Frontal cortex (tissue), 4 donors: ENCODE measurements at places on chromosomes 6 and 20. TPM values are rescaled to one million over a fixed set of nuclear protein-coding genes. Genes with fewer than 3 reads are reported as not detected.

Gene ECT2L
- total RNA-seq = 0.82 TPM

Gene IL17F
- not detected for total RNA-seq

Gene ZFP57
- not detected for total RNA-seq

Gene DYNLT2
- 2.0 TPM for total RNA-seq

Gene EBF4
- total RNA-seq = 11.8 TPM

Gene RAET1L
- not detected for total RNA-seq

Gene CCM2L
- 2.9 TPM for total RNA-seq

Gene FANCE
- 14.3 TPM for total RNA-seq

Gene PKIG
- 32.2 TPM for total RNA-seq

Gene MC3R
- total RNA-seq = not detected

Gene IMPG1
- not detected for total RNA-seq

Gene RAET1G
- not detected for total RNA-seq

Gene FAXC
- total RNA-seq = 41.6 TPM

Gene RPS6KA2
- 24.9 TPM for total RNA-seq

Gene FBXO9
- total RNA-seq = 41.6 TPM

Gene ANKRD66
- not detected for total RNA-seq
